ENCODE measurements at places on chromosomes 2 and 18.

DNA sequence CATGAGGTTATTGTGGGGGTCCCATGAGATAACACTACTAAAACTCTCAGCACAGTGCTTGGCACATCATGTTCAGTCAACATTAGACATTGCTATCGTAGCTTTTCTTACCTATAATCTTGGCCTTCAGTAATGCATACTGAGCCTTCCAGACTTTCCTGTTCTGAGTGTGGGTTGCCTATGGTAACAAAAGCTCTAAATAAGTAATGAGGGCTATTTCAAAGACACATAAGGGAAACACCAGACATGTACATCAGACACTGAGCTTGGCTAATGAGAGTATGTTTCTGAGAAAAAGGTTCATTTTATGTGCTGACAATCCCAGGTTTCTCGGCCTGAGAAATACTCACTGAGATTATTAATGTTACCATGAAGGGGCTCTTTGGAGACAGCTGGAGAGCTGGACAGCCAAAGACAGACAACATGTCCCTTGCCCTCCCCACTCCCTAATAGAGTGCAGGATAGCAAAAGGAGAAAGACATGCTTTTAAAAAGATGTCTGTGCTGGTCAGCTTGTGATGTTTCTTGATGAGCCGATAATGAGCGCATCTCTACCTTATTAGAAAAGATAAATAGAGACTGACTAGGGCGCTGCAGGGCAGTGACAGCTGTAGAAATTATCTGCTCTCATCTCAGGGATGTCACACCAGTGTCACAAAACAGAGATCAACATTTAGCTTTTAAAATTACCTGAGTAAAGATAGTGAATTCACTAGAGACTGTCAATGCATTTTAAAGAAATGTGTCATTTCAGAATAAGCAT lies 25.4 kb downstream of the POLE4 start:
- no peak for DNase-seq

DNA sequence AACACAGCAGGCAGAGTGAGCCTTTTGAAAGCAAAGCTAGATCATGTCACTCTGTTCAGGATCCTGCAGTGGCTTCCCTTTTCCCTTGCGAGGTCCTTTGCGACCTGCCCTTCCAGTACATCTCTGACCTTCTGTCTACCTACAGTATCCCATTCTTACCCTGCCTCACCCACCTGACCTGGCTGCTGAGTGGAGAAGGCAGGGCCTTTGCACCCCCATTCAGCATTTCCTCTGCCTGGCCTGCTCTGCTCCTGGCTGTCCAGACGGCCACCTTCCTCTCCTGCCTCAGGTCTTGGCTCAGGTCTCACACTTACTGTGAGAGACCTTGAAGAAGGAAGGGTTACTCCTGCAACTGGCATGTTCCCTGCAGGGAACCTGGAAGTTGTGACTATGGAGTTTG lies 77.4 kb downstream of the MAPRE2 start:
- DNase-seq: no peak

- no peak for DNase-seq
Observed at GRCh38 chr2:151972241-151973012, 126.4 kb downstream of the CACNB4 start.

DNA sequence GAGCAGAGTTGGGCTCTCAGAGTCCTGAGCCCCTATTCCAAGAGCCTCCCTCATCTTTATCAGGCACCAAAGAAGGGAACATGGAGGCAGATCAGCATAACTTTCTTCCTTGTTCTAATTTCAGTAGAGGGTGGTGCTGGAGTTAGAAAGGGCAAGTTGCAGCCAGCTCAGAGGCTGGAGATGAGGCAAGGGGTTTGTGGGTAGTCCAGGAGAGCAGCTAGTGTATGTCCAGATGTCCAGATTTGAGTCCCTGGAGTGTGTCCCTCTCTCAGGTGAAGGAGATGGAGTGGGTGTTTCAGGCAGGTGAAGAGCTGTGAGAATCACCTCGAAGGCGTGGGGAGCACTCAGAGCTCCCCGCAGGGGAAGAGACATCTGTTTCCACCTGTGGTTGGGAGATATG lies 478 bp upstream of the PRKAG3 start:
- DNase-seq: no peak

DNA sequence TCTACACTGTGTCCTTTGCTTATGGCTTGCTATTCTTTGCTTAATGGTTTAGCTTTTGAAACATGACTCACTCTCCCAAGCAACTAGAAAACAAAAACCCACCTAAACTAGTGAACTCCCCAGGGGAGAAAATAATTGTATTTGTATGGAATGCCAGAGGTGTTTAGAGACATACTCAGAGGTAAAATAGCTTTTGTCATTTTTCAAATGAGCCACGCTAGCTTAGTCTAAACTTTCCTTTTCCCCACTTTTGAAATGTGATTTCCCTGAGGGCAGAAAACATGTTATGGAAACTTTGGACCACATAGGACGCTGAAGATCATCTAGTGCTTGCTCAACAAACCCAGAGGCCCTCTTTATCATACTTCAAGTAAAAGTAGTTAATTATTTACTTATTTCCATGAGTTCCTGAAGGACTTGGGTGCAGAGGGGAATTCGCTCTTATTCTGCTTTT lies 16.5 kb upstream of the CYTIP start:
- no peak for DNase-seq

GRCh38 chr2:2846332-2847208 lies 515.5 kb upstream of the MYT1L start:
- no peak for DNase-seq

DNA sequence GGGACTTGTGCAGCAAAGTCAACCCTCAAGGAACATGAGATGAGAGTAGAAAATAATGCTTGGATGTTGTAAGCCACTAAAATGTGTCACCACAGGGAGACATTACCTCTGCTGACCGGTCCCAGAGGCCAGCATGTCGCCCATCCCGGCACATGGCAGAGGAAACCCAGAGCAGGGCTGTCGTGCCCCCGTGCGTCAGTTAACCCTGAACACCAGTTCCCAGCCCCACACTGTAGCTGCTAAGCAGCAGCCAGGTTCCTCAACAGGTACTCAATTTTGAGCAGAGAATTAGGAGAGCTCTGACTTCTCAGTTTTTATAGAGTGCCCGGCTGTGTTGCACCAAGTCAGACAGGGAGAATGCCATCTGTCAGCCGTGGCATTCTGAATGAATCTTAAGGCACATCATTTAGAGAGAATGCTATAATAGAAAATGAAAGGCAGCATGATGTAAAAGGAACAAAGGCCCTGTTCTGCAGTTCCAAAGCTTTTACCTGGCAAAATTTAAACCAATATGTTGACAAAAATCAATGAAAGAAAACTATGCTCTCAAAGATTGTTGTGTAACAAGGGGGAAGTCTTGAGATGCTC lies 307.9 kb downstream of the METTL4 start:
- DNase-seq: no peak

- DNase-seq: no peak
Observed at GRCh38 chr2:1266351-1266750, 146.9 kb upstream of the TPO start.

DNA sequence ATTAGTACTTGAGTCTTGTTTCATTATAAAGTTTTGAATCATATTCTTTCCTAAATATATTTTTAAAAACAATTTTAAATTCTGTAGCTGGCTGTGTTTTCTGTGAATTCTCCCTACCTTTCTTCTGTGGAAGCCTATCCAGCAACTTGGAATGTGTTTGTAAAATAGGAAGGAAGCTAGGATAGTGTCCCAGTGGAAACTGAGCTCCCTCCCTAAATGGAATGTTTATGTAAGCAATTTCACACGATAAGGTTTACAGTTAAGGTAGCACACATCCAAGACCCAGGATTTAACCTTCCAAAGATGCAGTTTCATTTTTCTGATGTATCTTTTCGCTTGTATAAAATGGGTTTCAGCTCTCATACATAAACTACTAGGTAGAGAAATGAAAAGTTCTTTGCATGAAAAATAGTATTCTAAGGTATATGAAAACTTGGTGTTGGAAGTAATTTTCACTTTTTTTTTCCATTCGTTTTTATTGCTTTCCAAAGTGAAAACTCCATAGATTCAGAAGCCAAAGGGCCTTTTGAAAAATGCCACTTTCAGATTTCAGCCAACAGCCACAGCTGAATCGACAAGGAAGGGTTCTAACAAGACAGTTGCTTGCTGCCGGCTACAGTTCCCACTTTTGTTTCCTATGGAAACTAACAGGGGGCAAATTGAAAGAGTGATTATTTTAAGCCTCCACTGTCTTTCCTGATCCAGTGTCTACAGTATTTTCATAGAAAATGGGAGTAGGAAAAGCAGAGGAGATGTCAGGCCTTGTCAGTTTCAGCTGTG lies 405.1 kb upstream of the POU3F3 start:
- no peak for DNase-seq

- no peak for DNase-seq
Observed at GRCh38 chr2:127504552-127505430, 21.5 kb downstream of the IWS1 start.

DNA sequence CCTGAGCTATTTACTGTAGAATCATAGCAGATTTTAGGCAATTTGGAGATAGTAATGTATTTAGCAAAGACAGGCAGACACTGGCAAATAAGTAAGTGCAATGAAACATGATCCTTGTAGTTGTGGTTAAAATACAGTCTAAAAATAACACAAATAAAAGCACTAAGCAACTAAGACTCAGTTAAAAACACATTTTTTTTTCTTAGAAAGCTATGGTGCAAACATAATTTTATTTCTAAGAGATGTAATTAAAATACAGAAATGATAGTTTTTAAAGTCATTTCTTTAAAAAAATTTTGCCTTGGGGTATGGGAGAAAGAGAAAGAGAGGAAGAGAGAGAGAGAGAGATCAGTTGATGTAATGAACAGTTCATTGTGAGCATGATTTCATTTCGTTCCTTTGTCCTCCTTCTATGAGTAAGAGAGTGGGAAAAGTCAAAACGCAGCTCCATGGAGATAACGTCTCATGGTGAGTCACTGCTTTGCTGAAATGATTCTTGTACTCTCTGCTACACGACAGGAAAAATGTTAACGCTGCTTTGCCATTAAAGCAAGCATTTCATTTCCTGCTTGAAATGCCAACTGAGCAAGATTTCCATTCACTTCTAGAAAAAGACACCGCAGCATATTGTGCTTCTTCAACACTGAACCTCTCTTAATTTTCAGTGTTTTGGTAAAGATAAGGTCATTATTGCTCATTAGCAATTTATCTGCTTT lies 61.3 kb upstream of the PGAP1 start:
- DNase-seq: peak; percentile 75

DNA sequence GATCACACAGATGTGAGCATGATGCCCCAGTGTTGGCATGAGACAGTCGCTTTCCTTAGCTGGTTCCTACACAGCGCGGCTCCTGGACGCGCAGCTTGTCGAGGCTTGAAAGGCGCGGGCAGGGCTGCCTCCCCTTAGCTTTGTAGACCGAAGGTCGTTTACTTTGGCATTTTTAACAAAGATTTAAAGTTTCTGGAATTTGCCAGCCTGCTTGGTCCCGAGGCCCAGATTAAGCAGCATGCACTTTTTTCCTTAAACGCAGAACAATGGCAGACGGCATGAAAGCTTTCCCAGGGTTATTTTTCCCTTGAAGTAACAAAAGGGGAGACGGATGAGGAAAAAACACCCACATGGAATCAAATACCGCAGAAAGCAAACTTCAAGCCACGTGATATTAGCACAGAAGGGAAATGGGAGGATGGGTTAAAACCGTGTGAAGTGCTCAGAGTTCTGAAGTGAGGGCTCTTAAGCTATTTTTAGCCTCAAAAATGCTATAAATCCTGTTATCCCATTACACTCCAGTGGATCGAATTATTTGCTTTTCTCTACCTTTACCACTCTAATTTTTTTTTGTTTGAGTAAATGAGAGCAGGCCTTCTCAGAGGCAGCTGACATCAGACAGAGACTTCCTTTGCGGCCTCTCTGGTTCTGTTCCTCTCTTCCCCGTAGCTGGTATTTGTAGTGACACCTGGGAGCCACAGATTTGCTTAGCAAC lies 55.7 kb downstream of the NPAS2 start:
- no peak for DNase-seq

GRCh38 chr2:144946263-144946662 lies 426.3 kb upstream of the ZEB2 start:
- DNase-seq: no peak

DNA sequence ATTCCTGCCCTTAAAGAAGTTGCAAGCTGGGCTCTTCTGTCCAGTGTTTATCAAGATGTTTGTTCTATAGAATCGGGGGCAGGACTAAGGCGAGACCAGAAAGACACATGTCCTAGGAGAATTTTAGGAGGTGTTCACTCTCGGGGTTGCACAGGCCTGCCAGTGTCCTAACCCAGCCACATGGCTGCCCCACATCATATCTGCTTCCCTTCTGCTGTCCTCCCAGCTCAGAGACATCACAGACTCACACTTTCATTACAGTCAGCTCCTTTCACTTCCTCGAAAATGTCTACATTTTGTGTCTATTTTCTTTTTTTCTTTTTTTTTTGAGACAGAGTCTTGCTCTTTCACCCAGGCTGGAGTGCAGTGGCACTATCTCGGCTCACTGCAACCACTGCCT lies 10.7 kb upstream of the MRO start:
- no peak for DNase-seq

DNA sequence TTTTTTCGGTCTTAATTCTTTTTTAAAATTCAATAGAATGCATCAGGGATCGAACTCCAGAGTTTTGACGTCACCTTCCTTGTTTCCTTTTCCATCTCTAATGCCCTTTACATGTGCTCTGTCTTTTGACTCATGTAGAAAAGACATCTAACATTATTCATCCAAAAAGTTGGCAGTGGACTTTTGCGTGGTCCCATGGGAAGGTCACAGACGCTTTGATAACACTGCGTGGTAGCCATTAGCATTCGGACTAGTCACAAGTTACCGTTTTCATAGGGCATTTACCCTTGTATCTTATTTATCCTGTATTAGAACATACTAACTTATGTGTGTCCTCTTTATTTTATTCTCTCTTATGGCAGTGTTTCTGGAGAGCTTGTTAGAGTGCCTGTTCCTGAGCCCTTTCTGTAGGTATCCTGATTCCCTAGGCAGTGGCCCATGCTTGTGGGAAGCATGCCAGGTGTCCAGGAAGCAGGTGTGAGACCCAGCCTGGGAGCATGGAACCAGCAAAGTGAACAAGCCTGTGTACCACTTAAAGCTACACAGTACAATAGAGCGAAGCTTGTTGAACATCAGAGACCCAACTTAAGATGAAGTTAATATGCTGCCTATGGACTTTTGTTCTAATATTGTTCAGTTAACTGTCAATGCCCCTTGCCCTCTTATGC lies 73.6 kb upstream of the RBM44 start:
- no peak for DNase-seq

DNA sequence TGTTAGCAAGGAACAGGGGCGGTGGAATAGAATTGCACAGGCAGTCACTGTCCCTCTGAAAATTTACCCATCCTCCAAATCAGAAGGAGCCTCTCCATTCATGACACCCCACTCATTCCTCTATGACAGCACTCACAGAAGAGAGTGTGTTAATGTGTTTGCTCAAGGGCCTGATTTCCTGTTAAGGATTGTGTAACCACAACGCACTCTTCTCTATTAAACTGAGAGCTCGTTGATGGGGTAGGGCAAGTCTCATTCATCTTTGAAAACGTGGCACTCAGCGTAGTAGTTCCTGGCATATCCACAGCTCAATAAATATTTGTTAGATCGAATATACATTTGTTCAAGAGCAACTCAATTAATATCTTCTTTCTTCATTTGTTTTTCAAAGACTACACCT lies 106.4 kb downstream of the VAPA start:
- DNase-seq: no peak
